ENCODE measurements at places on chromosomes 1 and 21.

DNA sequence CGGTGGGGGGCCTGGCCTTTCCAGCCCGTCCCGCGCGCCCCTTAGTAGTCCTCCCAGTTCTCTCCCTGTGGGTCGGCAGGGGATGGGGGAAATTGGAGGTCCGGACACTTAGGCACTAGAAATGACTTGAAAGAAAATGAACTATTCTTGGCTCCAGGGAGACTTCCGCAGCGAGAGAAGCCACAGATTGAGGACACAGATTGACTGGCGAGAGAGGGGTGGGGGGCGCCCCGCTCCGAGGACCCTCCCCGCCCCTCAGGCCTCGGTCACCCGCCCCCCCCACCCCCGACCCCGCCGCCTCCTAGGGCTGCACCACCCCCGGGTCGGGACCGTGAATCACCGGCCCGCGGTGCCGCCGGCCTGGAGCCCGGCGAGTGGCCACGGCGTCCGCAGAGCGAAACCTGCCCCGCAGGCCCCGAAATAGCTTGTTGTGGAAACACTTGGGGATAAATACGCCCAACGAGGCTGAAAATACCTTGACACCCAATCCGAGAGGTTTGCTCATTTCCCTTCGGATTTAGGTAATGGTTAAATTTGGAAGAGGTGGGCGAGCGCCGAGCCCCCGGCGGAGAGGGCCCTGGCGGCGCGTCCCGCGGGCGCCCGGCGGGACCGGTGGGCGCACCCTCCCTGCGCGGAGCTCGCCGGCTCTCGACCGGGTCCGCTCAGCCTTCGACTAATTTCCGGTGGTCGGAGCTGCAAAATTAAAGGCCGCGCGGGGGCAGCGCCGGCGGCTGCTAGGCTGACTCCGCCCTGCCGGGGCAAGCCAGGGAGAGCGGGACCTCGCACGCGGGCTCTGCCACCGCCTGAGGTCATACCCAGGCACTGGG, at the start of gene GFI1:
Gene GFI1, minus strand, starts transcription at position 675 of the 827 bp plus-strand sequence. CDS start 3,438 bp downstream, outside the sequence.
- no peak for DNase-seq

GRCh38 chr1:10835822-10836421, 39.5 kb upstream of the CASZ1 start:
- DNase-seq: no peak

- DNase-seq: no peak
Observed at GRCh38 chr1:184199036-184199435, 147.5 kb downstream of the TSEN15 start.

GRCh38 chr21:38343691-38344090, 86.9 kb downstream of the KCNJ15 start:
- DNase-seq: no peak

Data from amniotic stem cell (primary cell).